ENCODE measurements at places on chromosomes 7 and 10.

DNA sequence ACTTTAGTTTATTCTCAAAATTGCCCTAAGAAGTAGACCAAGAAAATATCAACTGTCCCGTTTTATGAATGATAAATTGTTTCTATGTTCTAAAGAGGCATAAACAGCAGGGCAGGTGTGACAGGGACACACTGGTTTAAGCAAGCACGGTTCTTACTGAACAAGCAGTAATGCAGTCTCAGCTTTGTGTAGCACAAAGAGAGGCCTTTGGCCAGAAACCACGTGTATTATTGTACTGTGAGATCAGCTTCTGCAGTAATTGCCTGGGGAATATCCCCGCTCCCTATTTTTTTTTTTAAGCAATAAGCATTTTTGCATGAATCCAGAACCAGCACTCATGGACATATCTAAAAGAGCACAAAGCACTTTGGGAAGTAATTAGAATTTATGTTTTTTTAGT, 255.4 kb downstream of the WDR11 start:
- DNase-seq, result no peak

DNA sequence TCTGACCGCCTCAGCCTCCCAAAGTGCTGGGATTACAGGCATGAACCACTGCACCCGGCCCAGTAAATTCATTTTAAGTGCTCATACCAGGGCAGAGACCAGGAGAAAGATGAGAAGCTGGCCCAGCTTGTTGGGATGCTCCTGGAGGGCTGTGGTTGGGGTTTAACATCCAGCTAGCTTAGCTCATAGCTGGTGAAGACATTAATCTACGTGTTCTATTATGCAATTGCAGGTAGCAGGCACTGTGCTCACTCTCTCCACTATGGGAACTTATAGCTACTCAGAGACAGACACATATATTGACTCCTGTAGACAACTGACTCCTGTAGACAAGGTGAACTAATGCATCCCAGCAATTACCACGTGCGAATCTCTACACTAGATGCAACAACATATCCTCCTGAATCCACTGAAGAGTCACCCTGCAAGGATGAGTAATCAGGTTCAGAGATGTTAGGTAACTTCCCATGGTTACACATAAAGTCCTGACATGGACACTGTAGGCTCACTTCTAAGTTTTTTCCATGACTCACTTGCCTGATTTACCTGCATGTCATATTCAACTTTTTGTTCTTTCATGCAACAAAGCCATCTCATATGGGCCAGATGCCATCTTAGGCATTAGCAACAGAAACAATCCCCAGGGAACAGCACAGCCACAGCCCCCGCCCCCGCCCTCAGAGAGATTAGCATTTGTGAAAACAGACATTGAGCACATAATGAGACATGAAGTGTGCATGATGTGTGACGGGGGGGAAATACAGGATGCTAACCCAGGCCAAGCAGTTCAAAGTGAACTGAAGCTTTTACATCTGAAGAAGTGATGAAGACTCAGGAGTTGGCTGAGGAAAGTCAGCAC, 37.2 kb downstream of the ERLIN1 start:
- no peak for DNase-seq

- DNase-seq, result no peak
These were observed 942.5 kb upstream of the ZWINT start for GRCh38 chr10:57303566-57303965.

- no peak for DNase-seq
These were observed 793 bp downstream of the FOXL3 start for GRCh38 chr7:290554-291372.

GRCh38 chr10:81873932-81874816, 820 bp upstream of the NRG3 start:
- no peak for DNase-seq

GRCh38 chr7:29130096-29130495, 16.2 kb downstream of the CPVL start:
- DNase-seq, result no peak

DNA sequence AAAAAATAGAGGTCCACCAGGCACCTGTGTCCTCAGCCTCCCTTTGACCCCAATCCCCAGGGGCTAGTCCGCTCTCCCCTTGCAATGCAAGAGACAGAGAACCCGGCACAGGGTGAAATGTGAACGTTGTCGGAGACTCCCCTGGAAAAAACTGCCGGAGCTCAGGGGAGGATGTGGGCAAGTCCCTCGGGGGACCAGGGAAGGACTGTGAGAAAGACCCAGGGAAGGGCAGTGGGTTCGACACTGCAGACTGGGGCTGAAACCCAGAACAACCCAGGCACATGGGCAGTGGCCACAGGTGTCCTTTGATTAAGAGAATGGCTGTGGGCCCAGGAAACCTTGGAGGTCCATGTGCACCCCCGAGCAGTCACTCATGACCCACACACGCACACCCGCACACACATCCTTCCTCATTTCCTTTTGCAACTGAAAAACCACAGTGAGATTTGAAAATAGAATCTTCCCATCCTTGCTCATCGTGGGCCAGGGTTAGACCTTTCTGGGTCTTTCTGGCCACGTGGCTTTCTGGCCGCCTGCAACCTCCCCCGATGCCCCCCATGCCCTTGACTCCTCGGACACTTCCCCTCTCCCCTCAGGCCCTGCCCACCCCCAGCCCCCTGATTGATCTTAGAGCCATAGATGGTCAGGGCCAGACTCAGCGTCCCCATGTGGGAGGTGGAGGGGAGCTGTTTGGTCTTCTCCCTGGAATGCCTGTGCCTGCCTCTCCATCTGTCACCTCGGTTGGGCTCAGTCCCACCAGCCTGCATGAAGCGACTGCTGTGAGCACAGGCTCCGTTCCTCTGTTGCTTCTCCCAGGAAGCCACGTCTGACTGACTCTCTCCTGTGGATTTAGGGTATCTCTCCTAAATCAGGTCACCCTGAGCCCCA, 7.9 kb downstream of the LAT2 start:
- DNase-seq, result no peak

DNA sequence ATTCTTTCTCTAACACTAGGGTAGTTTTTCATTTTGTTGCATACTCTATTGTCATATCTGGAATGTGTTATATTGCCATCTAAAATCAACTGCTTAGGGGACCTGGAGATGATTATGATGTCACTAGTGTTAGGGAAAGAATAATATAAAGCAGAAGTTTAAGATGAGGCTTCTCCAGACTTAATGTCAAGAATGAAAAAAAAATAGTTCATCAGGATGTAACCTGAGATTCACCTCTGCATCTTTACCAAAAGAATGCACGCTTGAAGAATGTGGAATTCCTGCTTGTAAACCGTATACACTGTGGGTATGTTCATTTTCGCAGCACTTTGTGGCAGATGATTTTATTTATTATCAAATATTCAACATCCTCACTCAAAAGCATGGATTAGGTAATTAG, 184.6 kb downstream of the ST7 start:
- no peak for DNase-seq

DNA sequence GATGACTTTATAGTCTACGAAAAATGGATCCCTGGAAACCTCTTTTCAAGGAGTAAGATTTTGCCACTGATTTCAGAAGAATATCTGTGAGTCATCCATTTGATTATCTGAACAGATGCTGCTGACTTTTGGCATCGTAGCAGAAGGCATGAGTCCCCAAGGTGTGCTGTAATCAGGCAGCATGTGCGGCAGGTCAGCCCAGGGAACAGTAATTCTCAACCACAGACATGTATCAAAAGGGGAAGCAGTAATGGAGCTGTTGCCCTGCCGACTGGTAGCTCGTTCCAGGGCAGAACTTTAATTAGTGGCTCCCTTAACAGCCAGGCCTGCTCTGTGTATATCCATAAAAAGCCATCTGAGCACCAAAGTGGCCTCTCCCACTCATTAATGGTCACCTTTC, 5.7 kb upstream of the VWC2 start:
- no peak for DNase-seq

DNA sequence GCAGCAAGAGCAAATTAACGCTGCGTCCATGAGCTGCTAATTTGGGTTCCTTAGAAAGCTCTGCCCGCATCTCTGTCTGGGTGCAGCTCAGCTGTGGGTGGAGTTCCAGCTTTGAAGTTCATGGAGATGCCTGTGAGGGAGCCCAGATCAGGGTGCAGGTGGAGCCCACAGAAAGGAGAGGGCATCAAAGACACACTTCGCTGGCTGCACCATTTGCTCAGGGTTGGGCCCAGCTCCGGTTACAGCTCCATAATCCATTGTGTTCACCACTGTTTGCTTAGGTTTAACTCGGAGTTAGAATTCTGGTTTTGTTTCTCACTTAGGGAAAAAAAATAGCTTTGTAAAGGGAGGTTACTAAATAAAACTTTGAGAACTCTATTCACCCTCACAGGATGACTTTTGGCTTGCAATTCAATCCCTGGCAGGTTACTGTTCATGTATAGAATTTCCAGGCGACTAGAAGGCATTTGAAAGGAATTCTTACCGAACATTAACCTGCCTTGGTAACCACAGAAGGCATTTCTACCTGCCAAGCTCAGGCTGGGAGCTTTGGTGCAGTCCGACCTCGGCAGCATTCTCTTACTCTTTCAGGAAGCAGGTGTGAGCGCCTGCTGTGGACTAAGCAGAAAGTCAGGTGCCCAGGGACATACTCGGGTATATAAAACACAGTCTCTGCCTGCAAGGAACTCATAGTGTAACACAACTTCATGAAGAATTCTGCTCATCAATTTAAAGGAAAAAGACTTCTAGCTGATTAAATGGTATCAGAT, 179.5 kb upstream of the RNF32 start:
- DNase-seq, result no peak

- no peak for DNase-seq
These were observed 13.2 kb downstream of the PTPRN2 start for GRCh38 chr7:158574308-158575036.

- DNase-seq, result no peak
These were observed 16.7 kb downstream of the AQP1 start for GRCh38 chr7:30928254-30928872.

DNA sequence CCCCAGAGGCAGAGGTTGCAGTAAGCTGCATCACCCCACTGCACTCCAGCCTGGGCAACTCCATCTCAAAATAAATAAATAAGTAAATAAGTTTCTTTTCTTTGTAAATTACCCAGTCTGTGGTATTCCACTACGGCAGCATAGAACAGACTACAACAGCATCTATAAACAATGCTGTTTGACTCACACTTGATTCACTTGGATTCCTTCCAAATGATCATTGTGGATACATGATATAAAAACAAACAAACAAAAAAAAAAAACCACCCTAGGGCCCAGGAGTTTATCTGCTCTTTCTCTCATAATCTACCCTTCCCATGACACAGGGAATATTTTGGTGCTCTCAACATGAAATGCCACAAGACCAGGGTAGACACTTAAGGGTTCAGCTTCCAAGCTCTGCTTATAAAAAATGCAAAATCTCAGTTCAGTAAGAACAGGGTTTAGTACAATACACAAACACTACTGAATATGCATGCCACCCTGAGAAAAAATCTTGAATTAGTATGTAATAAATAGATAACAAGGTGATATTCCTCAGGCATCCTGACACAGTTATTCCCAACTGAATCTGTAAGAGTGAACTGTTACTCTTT, 200.9 kb downstream of the FAM107B start:
- DNase-seq, result no peak

- no peak for DNase-seq
These were observed 86.0 kb upstream of the FAM20C start for GRCh38 chr7:106356-106755.

GRCh38 chr10:47325303-47326291, 3.3 kb downstream of the GDF2 start:
- no peak for DNase-seq

- DNase-seq, result no peak
These were observed 165.7 kb downstream of the ELMO1 start for GRCh38 chr7:37282927-37283326.

DNA sequence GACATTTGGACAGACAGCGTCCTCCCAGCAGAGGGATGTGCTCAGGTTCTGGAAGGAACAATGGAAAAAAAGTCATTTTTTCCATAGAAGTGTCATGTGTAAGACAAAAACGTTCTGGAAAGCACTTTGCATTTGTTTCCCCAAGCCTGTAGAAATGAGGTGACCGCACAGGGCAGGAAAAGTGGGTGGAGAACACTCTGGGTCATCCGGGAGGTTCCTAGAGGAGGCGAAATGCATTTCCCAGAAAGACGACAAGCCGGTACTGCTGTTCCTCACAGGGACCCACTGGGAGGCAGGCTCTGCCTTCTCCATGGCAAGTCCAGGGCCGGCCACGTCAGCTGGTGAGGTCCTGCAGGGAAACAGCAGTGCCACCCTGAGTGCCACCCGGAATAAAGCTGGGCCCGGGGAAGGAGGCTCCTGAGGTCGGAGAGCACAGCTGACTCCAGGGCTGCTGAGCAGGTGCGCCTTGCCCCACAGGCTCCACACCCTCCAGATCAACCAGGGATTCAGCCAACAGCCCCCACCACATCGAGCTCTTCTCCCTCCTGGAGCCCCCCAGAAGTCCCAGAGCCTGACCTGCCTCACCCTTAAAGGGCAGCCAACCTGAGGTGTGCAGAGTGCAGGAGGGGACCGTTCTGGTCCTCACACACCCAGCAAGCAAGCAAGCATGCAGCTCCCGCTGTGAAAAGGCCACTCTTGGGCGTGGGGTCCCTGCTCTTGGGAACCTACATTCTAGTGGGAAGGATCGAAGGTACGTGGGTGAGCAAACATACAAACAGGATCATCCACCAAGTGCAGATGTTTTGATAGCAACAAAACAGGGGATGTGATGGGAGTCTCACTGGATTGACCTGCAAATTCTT, 28.8 kb upstream of the INPP5A start:
- no peak for DNase-seq

DNA sequence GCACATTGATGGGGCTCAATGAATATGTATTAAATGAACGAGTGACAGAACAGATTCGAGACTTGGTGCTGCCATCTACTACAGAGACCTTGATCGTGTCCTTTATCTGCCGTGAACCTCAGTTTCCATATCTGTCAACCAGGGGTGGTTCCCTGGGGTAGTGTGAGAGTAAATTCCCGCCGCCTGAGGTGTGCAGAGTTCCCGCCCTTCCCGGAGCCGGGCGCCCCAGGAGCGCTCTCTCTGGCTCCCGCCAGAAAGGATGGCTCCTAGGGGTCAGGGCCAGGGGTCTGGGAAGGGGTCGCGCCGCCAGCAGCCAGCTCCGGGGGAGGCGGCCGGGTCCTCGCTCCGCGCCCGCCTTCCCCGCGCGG, 333 bp upstream of the PLCE1 start:
- no peak for DNase-seq

GRCh38 chr7:4631380-4632179, 50.5 kb upstream of the FOXK1 start:
- DNase-seq, result no peak

DNA sequence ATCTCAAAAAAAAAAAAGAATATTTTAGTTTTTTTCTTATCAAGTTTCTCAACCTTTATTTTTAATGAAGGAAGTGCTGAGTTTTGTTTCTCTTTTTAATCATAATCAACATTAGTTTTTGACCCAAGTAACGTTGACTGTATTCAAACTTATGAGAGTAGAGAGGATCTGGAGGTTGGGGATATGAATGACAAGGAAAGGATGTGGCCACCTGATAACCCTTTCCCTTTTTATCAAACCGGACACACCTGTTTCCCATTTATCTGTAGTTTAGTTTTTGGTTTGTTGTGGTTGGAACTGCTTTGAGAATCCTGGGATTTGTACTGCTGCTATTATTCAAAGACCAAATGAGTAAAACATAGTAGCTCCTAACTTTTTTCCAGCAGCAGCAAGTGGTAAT, 38.6 kb downstream of the HACD1 start:
- no peak for DNase-seq

- no peak for DNase-seq
These were observed 131.5 kb downstream of the ATE1 start for GRCh38 chr10:121796342-121796741.

- no peak for DNase-seq
These were observed 233.6 kb downstream of the GLRX3 start for GRCh38 chr10:130369645-130370381.

GRCh38 chr10:97494863-97495506, 3.2 kb downstream of the MMS19 start:
- DNase-seq, result no peak

GRCh38 chr7:122975341-122975740, 20.2 kb downstream of the TAS2R16 start:
- no peak for DNase-seq

Measured in iPS DF 6.9 (cell line).